Hypothalamus (tissue), 51 donors: ENCODE measurements at places on chromosomes 4 and X.
A peak's percentile ranks its signal among the peaks of the same experiment; 100 is the strongest.

DNA sequence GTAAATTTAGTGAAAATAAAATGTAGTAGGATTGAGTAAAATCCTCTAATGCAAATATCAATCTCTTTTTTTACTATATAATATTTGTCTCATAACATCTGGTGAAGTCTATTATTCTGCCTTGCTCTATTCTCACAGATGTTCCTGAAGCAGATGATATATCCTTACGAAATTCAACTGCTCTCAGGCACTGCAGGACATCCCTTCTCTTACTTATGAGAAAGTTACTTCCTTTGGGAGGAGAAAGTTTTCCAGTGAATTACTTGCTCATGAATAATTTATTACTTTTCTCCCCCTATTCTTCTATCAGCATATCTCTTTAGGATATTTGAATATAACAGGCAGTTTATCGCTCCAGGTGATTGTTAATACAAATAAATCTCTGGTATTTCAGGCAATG is 75.6 kb upstream of the AGA start:
- DNase-seq: no peak

DNA sequence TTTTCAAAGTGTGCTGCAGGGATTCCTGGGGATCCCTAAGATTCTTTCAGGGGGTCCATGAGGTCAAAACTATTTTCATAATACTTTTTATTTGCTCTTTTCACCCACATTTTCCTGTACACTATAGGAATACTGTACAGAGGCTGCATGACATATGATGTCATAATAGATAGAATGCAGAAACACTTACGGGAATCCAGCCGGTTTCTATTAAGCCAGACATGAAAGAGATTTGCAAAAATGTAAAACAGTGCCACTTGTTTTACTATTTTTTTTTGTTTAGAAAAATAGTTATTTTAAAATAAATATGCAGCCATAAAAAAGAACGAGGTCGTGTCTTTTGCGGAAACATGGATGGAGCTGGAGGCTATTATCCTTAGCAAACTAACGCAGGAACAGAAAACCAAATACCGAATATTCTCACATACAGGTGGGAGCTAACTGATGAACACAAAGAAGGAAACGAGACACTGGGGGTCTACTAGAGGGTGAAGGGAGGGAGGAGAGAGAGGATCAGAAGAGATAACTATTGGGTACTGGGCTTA is 5.0 kb downstream of the ZFX start:
- no peak for DNase-seq

DNA sequence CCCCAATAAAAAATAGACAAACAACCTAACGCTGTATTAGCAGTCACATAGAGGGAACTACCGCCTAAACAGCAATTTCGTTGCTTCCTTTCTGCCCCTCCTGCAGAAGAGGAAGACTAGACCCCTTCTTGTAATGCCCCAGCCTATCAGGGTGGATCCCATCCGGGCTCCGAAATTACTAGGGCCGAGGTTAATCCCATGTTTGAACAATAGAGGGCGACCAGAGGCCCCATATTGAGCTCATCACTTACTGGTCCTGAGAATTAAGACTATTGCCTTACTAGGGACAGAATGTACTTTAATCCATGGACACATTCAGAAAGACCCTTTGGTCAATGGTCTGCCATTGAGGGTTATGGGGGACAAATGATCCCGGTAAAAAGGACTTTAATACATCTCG is 11.8 kb upstream of the ZNF630 start:
- DNase-seq: peak; percentile 7

DNA sequence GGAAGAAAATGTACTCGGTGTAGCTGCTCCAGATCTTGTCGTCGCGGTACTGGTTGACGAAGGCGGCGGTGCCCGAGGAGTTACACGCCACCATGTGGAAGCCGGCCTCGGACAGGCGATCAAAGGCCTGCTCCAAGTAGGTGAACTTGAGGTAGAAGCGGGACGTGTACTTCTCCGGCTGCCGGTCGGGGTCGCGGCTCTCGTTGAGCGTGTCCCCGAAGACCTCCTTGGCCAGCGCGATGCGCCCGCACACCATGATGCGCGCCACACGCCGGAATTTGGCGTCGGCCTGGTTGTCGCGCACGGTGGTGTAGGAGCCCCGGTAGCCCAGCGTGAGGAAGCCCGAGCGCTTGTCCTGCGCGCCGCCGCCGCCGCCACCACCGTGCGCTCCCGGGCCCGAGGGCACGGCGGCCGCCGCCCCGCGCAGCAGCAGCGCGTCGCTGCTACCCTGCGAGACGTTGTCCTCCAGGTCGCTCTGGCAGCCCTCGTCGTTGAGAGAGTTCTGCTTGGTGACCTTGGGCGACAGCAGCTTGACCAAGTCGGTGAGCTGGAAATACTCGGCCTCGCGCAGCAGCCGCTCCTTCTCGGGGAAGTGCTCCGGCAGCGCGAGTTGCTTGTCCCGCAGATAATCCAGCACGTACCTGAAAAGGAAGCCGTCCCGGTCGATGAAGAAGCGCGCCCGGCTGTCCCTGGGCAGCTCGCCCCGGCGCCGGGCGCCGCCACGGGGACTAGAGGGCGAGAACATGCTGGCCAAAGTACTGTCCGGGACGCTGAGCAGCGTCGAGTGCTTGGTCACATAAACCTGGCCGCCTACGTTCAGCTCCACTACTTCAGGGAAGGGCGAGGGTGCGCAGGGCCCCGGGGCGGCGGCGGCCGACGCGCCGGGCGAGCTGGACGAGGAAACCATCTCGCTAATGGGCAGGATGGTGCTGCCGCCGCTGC is 775 bp downstream of the KCTD8 start:
- DNase-seq: peak; percentile 53

- DNase-seq: no peak
These were observed 295.2 kb upstream of the DIAPH2 start for GRCh38 chrX:96389281-96390047.

GRCh38 chrX:124098089-124098488 is 136.6 kb downstream of the STAG2 start:
- no peak for DNase-seq
